Effector memory CD8-positive, alpha-beta T cell (primary cell): ENCODE measurements at places on chromosomes 12 and 14.

DNA sequence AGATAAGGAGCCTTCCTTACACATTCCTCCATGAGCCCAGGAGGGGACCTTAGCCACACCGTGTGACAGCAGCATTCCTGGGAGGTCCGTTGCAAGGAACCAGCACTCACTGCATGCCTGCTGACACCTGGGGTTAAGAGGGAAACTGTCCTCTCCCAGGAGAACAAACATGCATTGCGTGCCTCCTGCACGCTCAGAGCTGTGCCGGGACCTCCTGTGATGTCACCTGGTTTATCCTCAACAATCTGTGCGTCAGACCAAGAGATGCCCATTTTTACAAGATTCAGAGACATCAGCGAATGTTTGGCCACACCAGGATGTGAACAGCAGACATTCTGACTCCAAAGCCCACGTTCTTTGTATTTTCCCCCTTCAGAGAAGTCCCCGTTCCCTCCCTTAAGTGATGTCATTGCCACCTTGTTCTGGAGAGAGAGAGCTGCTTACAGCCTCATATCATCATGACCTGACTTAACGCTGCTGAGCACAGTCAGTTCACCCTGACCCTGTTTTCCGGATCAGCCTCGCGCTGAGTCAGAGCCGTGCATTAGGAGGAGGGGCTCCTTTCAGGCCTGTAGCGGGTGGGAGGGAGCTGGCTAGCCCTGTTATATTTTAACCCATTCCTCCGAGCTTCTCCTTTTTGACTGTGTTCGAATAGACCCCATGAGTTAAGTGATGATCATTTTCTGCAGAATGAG, 36.2 kb downstream of the TMEM120B start:
- peaks cover 23% of the 10 kb centered on the region for H3K36me3 ChIP-seq
- no peaks in the 10 kb centered on the region for H3K27me3 ChIP-seq
- DNase-seq: no peak
- no peak overlapping the region for H3K27ac ChIP-seq
- peaks cover 4% of the 10 kb centered on the region for H3K4me1 ChIP-seq

GRCh38 chr14:104658325-104658712, 31.1 kb upstream of the INF2 start:
- H3K27me3 ChIP-seq: peaks cover 29% of the 10 kb centered on the region
- H3K4me3 ChIP-seq: no peak overlapping the region
- H3K4me1 ChIP-seq: peaks cover 5% of the 10 kb centered on the region
- DNase-seq: no peak
- no peak overlapping the region for H3K27ac ChIP-seq
- no peaks in the 10 kb centered on the region for H3K36me3 ChIP-seq

- H3K27me3 ChIP-seq: no peaks in the 10 kb centered on the region
- H3K27ac ChIP-seq: peak overlapping the region; percentile 88
- no peak for DNase-seq
- H3K4me1 ChIP-seq: peaks cover 21% of the 10 kb centered on the region
- H3K4me3 ChIP-seq: peak overlapping the region; percentile 99
These were observed 4.1 kb downstream of the CDKN1B start for GRCh38 chr12:12721176-12721751.

DNA sequence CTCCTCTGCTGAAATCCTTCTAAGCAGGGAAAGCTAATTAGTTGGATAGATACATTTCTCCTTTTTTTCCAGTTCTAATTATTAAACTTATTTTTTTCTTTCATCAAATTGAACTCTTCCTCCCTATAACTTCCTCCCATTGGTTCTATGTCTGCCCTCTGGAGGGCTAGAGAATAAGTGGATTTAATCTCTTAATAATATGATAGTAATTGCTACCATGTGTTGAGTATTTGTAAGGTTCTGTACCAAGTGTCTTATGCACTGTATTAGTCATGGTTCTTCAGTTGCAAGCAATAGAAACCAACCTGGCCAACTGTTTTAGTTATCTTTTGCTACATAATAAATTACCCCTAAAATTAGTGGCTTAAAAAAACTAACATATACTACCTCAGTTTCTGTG, 190.5 kb upstream of the PLXNC1 start:
- DNase-seq: no peak
- H3K27me3 ChIP-seq: peaks cover 7% of the 10 kb centered on the region
- H3K4me3 ChIP-seq: no peak overlapping the region
- H3K36me3 ChIP-seq: no peaks in the 10 kb centered on the region
- H3K4me1 ChIP-seq: no peaks in the 10 kb centered on the region
- H3K27ac ChIP-seq: no peak overlapping the region

DNA sequence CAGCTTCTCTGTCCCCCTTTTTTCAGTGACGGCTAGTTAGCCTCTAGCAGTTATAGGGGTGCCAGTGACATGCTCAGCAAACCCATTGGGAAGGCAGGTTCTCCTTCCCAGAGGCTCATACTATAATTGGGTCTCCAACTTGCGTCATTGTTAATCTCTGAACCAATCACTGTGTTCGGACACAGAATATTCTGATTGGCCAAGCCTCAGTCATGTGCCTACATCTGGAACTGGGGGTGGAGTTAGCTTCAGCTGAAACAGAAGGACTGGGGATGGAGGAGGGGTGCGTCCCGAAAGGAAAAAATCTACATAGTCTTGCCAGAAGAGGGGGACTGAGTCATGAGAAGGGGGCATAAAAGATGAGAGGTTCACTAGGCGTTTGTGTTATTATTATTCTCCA, 165.6 kb downstream of the SUDS3 start:
- H3K27me3 ChIP-seq: peaks cover under 1% of the 10 kb centered on the region
- no peak for DNase-seq
- H3K4me3 ChIP-seq: no peak overlapping the region
- H3K36me3 ChIP-seq: no peaks in the 10 kb centered on the region
- H3K4me1 ChIP-seq: no peaks in the 10 kb centered on the region
- H3K27ac ChIP-seq: no peak overlapping the region

GRCh38 chr12:52828591-52829021, 5.5 kb downstream of the KRT79 start:
- H3K36me3 ChIP-seq: peaks cover 2% of the 10 kb centered on the region
- H3K4me3 ChIP-seq: no peak overlapping the region
- H3K27ac ChIP-seq: no peak overlapping the region
- DNase-seq: no peak

GRCh38 chr14:88069677-88070076, 64.7 kb downstream of the GPR65 start:
- H3K4me3 ChIP-seq: no peak overlapping the region
- H3K36me3 ChIP-seq: no peaks in the 10 kb centered on the region
- H3K27me3 ChIP-seq: peaks cover 6% of the 10 kb centered on the region
- no peak overlapping the region for H3K27ac ChIP-seq
- H3K4me1 ChIP-seq: no peaks in the 10 kb centered on the region

GRCh38 chr12:75437564-75437963, 43.0 kb upstream of the GLIPR1 start:
- no peak overlapping the region for H3K27ac ChIP-seq
- peaks cover 8% of the 10 kb centered on the region for H3K27me3 ChIP-seq
- H3K36me3 ChIP-seq: no peaks in the 10 kb centered on the region
- DNase-seq: peak; percentile 15

GRCh38 chr14:49962621-49963020, 69.7 kb downstream of the ARF6 start:
- no peaks in the 10 kb centered on the region for H3K4me1 ChIP-seq
- H3K4me3 ChIP-seq: no peak overlapping the region
- H3K27ac ChIP-seq: no peak overlapping the region
- no peak for DNase-seq
- H3K27me3 ChIP-seq: no peaks in the 10 kb centered on the region

DNA sequence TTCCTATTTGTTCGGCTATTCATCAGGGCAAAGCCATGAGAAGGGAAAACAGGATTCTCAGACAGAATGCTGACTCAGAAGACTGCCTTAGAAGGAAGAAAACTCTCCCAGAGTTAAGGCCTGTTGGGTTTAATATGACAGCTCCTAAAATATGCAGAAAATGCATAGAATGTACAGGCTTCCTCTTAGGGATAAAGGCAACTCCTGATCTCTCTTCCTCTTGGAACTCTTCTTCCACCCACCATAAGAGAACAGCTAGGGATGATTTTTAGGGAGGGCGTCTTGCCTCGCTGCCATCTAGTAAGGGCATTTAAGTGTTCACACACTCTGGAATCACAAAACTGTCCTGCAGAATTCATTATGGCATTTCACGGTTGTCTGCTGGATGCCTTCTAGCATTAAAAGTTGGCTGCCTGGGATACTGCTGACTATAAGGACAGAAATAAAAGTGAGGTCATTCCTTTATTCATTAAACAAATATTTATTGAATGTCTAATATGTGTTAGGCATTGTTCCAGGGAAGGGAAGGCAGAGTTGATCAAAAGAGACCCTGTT, 73.7 kb downstream of the DCAF5 start:
- no peak for DNase-seq
- peaks cover 26% of the 10 kb centered on the region for H3K36me3 ChIP-seq
- no peak overlapping the region for H3K4me3 ChIP-seq
- H3K27ac ChIP-seq: peak overlapping the region; percentile 23
- H3K27me3 ChIP-seq: no peaks in the 10 kb centered on the region

DNA sequence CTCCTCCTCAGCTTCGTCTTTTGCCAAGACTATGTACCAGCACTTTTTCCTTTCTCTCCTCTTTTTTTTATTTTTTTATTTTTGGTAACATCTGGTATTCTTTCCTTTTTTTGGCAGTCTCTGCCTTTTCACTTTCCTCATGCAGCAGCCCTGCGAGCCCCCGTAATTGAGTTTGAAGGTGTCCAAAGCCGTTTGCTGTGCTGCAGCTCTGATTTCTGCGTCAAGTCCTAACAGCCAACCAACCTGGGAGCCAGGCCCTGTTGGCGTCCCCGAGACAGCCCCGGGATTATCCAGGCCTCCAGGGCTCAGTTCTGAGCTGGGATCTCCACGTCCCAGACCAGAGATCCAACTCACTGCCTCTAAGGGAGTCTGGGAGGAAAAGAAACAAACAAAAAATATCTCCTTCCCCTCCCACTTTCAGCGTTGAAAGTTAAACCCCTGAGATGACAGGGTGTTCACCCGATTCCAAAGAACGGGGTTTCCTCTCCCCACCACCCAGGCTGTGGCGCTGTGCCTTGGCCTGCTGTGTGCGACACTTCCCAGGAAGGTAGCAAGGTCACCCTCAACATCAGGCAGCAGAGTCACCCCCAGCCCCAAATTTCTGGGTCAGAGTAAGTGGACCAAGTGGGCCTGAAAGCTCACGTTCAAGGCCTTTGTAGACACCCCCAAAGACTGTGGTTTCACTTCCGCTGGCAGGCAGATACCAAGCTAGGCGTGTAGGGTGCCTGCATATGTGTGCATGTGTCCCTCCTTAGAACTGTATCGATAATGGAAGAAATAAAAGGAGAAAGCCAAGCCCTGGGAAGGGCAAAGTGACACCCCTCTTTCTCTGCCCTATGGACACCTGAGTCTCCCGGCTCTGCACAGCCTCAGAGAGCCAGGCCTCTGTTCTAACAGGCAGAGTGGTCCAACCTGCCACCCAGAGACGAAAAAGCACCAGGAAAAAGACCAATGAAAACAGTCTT, 11.1 kb downstream of the BCL11B start:
- peaks cover 98% of the 10 kb centered on the region for H3K36me3 ChIP-seq
- no peaks in the 10 kb centered on the region for H3K27me3 ChIP-seq
- peak overlapping the region; percentile 99 for H3K4me3 ChIP-seq
